Common myeloid progenitor, CD34-positive (primary cell): ENCODE measurements at places on chromosomes 2 and 18.

- no peaks in the 10 kb centered on the region for H3K4me1 ChIP-seq
- H3K36me3 ChIP-seq: peaks cover 22% of the 10 kb centered on the region
- no peak overlapping the region for H3K27ac ChIP-seq
- no peak for DNase-seq
- no peak overlapping the region for H3K4me3 ChIP-seq
These were observed 50.6 kb upstream of the TFCP2L1 start for GRCh38 chr2:121335294-121336290.

DNA sequence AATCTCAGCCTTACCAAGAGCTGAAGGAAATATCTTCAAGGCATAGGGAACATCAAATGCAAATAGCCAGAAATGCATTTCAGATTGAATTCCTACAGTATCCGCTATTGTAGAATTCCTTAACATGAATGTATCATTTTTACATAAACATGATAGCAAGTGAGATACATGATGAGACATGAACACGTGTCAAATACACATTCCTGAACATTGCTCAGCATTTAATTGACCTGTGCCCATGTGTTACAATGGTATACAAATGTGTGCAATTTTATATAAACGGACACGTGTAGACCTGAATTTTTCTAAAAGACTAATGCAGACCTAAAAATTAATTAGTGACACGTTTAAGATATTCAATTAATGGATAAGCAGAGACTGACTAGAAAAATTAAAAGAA, 133.0 kb upstream of the TLK1 start:
- no peak for DNase-seq
- H3K27ac ChIP-seq: no peak overlapping the region
- no peaks in the 10 kb centered on the region for H3K4me1 ChIP-seq
- H3K27me3 ChIP-seq: no peaks in the 10 kb centered on the region
- no peak overlapping the region for H3K4me3 ChIP-seq
- no peaks in the 10 kb centered on the region for H3K36me3 ChIP-seq

- no peaks in the 10 kb centered on the region for H3K4me1 ChIP-seq
- no peaks in the 10 kb centered on the region for H3K36me3 ChIP-seq
- no peak for DNase-seq
These were observed 165.5 kb downstream of the TTC32 start for GRCh38 chr2:19736191-19736831.

DNA sequence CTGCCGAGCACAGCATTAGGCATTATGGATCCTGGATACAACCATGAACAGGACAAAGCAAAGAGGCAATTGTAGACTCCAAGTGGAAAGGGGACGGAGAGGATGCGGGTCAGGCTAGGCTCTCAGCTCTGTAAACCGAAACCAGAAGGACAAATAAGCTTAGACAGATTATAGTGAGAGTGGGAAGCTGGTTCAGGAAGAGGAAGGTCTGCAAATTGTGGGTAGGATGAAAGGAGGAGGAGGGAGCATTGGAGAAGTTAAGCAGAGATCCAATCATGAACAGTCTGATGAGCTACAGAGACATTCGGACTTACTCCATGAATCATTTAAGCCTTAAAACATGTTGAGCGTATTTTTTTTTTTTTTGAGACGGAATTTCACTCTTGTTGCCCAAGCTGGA, 3.0 kb downstream of the MSH6 start:
- peaks cover 8% of the 10 kb centered on the region for H3K4me1 ChIP-seq
- DNase-seq: peak; percentile 76
- no peaks in the 10 kb centered on the region for H3K27me3 ChIP-seq
- no peaks in the 10 kb centered on the region for H3K36me3 ChIP-seq
- peak overlapping the region; percentile 93 for H3K4me3 ChIP-seq

DNA sequence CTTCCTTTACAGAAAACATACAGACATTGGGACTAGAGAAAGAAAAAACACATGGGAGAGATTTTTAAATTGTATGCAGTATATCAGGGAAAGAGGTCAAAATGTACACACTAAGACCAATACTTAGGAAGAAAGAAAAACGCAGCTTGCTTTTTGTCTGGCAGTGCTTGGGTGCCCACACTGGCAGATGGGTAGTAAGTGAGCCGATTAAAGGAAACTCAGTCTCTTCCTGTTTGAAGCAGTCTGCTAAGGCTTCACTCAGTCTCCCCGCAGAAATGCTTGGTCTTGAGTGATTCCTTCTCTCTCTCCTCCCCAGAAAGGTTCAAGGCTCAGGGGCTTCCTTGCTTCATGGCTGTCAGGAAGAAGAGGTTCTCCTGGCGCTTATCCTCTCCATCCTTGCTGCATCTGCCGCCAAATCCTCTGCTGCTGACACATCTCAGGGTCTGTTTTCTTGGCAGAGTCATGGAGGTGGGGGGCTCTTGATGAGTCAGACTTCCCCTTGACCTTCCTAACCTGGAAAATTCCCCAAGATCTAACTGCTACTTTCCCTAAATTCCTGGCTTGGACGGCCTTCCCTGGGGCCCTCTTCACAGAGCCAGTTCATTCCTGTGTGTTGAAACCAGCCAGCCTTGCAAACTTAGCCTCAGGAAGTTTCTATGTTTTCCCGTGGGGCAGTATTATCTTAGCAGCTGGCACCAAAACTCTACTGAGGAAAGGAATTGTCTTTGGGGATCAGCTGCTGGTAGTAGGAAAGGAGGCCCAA, 10.5 kb upstream of the TMSB10 start:
- peaks cover 6% of the 10 kb centered on the region for H3K4me1 ChIP-seq
- H3K4me3 ChIP-seq: no peak overlapping the region
- H3K36me3 ChIP-seq: no peaks in the 10 kb centered on the region
- no peak for DNase-seq
- H3K27ac ChIP-seq: no peak overlapping the region
